ENCODE measurements at places on chromosomes 16 and 17.

DNA sequence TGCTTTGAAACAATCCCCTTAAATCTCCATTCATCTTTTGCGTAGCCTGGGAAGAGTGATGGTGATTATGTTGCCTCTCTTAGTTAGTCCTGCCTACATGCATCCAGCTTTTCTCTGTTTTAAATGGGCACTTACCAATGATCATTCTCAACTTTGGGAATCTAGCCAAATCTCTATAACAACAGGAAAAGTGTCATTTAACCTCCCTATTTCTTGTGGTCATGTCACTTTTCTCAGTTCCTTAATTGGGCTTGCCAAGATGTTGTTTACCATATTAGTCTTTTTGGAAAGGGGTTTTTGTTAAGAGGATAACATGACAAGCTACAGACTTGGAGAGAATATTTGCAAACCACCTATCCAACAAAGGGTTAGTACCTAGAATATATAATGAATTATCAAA lies 15.6 kb upstream of the CLEC10A start:
- DNase-seq, result no peak

GRCh38 chr17:70172449-70172848 lies 3.1 kb downstream of the KCNJ2 start:
- no peak for DNase-seq

GRCh38 chr16:68365167-68365817 lies 54.5 kb downstream of the PRMT7 start:
- no peak for DNase-seq

GRCh38 chr17:75872434-75873351 lies 5.7 kb downstream of the TRIM47 start:
- DNase-seq, result no peak

GRCh38 chr17:82517230-82517865 lies 2.2 kb upstream of the FOXK2 start:
- no peak for DNase-seq

- no peak for DNase-seq
Observed at GRCh38 chr16:67192781-67193361, 916 bp downstream of the E2F4 start.
